H9 (cell line): ENCODE measurements at places on chromosomes 16 and 17.

GRCh38 chr17:72527789-72528188 lies 407.0 kb downstream of the SOX9 start:
- no peaks in the 10 kb centered on the region for H3K36me3 ChIP-seq
- no peaks in the 10 kb centered on the region for H3K4me1 ChIP-seq
- no peak overlapping the region for H3K27ac ChIP-seq
- H3K27me3 ChIP-seq = no peaks in the 10 kb centered on the region
- DNase-seq = no peak

DNA sequence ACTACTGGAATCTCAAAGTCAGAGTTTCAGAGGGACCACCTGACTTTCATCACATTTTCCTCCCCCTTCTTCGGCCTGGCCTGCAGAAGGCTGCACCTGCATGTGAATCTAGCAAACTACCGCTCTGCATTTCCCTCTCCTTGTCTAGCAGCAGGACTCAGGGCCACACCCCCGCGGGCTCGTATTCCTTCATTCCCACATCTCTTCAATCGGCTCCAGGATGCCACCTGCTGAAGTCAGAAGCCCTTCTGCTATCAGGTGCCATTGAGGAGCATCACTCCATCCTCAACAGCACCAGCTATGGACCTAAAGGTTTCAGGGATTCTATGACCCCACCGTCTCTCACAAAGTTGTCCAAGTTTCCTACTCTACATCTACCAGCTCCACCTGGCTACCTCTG lies 169.5 kb downstream of the VPS53 start:
- peak; percentile 78 for DNase-seq
- no peaks in the 10 kb centered on the region for H3K27me3 ChIP-seq
- H3K27ac ChIP-seq = no peak overlapping the region
- H3K36me3 ChIP-seq = no peaks in the 10 kb centered on the region

DNA sequence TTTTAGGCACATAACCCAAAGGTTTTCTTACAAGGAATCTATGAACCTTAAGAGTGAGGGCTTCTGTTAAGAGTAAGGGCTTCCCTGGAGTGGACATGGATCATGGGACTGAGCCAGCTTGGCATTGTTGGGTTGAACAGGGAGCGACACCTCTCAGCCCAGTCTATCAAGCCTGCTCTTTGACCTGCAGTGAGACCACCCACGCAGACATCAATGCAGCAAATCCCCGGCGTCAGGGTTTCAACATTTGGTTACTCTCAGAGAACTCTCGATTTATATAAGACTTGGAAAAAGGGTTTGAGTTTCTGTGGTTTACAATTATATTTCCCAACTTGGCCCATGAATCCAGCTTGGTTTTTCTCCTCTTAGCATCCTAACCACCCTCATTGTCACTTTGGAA lies 299.9 kb downstream of the WWOX start:
- DNase-seq = no peak
- H3K4me1 ChIP-seq = no peaks in the 10 kb centered on the region
- no peak overlapping the region for H3K27ac ChIP-seq

DNA sequence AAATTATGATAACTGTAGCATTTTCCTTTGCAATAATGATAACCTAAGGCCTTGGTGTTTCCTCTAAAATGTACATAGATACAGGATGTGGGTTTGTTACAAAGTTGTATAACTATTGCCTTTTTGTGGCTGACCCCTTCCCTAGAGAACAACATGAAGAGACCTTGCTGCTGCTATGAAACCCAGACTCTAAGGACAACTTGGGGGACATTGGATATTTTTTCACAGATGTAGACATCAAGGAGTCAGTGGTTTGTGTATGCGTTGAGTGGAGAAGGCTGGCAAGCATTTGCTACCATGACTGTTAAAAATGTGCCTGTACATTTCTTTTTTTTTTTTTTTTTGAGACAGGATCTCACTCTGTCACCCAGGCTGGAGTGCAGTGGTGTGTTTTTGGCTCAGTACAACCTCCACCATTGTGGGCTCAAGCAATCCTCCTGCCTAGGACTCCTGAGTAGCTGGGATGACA lies 12.3 kb downstream of the HMOX2 start:
- H3K4me1 ChIP-seq = no peaks in the 10 kb centered on the region
- peaks cover 21% of the 10 kb centered on the region for H3K36me3 ChIP-seq
- no peak for DNase-seq
